ENCODE measurements at places on chromosomes 7 and 10. TPM values are rescaled to one million over a fixed set of nuclear protein-coding genes. Genes with fewer than 3 reads are reported as not detected.
A peak's percentile ranks its signal among the peaks of the same experiment; 100 is the strongest.

FKBP9 gene
- 209 TPM for total RNA-seq

DNA sequence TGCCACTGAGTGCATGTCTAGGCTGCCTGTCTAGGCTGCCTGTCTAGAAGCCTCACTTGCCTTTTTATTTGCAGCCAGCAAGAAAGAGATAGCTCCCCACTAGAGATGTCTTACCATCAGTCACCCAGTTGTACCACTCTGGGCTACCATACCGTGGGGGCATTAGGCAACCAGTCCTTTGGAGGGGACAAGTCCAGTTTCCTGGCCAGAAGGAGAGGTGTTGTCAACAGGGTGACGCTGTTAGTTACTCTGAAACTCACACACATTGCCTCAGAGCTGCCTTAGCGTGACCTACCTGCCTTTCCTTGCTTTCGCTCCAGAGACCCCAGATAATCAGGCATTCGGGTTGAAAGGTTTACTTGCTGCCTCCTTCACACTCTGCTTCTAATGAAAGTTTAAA is 155.4 kb downstream of the CELF2 start:
- DNase-seq: no peak

DNA sequence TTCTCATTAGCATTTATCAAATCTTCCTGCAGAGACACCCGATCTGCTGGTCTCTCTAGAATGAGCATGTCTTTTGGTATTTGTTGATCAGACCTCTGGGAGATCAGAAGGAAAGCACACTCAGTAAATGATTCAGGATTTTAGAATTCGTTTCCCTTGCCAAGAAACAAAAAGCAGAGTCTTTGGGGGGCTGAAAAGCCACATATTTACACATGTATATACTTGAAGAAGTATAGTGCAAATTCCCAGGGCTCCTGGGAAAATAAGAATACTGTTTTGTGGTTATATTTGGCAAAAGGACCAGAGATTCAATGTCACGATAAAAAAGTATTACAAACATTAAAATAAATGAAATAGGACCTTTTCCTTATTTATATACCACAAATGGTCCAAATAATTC is 100.2 kb downstream of the AGMO start:
- peak; percentile 66 for DNase-seq

- no peak for DNase-seq
Observed at GRCh38 chr10:12490963-12491362, 141.6 kb downstream of the CAMK1D start.

- no peak for DNase-seq
Observed at GRCh38 chr10:62454687-62455397, 80.7 kb downstream of the ZNF365 start.

SDHAF3 gene
- total RNA-seq: 25.0 TPM

DNA sequence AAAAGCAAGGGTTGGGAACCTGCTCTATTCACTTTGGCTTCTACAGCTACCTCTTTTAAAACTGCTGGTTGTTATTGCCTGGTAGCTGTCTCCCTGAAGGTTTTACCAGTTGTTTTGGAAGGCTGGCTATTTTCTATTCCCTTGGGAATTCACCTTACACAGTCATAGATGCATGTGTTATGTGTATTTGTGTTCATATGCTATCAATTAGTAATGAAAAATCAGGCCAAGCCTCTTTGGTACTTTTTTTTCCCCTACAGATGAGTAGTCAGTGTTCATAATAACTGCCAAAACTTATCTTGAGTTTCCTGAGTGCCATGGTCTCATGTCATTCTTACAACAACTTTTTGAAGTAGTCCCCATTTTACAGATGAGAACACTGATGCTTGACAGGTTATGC is 738.0 kb upstream of the GALNT17 start:
- DNase-seq: no peak

DNA sequence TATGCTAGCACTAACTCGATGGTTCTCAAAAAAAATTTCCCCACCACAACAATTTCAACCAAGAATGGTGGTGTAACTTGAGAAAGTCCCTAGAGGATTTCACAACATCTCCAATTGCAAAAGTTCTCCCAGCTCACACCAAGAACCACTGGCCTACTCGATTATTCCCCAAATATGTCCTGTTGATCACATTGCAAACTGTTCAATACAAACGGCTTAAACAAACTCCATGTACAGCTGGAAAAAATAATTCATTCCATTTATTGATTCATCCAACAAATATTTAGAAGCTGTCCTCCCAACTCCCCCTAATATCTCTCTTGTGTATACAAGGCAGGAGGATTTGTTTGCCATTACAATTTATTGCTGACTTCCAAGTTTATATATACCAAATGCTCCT is 19.1 kb downstream of the TMEM176B start:
- DNase-seq: peak; percentile 33

DNA sequence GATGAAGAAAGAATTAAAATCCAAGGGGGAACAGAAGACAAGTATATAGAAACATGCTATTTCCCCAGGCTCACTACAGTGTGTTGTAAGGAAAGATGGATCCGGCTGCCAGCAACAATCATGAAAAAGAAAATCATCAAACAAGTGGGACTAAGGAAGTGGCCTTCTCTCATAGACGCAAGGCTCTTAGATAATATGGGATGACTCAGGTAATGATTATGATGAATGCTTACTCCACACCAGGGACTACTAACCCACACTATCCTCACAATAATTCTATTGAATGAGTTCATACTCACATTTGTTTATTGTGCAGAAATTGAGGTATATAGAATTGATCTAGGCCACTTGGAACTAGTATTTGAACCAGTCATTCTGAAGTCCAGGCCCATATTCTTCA is 111.2 kb upstream of the BET1 start:
- no peak for DNase-seq

- DNase-seq: no peak
Observed at GRCh38 chr10:124353896-124354295, 64.8 kb downstream of the OAT start.

DNA sequence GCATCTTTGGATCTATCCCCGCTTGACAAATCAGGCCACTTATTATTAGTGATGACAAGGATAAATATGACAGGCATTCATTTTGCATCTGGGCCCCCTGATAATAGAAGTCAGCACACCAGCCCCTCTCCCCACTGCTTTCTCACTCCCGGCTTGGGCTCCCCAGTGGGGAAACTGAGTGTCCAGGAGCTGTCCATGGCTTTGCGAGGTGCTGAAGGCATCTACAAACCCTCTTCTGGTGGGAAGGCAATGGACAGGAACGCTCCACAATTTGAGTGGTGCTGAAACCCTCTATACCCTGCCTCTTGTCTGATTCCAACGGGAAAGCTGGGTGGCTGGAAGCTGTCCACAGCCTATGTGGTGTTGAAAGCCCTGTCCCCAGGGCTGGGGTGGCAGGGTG is 61.7 kb upstream of the PCBD1 start:
- no peak for DNase-seq

DNA sequence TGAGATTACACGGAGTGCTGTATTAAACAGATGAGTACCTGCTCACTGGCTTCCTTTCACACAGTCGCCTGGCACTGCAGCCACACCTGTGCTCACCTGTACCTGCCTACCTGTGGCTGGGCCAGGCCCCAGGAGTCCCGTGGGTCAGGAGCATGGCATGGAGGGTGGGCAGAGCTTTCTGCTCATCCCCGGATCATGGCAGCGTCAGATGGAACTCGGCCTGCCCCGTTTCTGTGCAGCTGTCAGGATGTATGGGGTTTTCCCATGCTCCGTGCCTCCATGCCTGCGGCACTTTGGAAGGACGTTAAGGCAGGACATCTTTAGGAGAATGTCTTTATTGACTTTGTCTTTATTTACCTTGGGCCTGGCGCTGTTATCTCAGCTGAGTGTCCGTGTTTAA is 112.2 kb downstream of the MGMT start:
- no peak for DNase-seq

UTF1 gene
- not detected for total RNA-seq

- DNase-seq: no peak
Observed at GRCh38 chr7:155698633-155699032, 54.2 kb downstream of the RBM33 start.

GRM3 gene
- 1.7 TPM for total RNA-seq

DNA sequence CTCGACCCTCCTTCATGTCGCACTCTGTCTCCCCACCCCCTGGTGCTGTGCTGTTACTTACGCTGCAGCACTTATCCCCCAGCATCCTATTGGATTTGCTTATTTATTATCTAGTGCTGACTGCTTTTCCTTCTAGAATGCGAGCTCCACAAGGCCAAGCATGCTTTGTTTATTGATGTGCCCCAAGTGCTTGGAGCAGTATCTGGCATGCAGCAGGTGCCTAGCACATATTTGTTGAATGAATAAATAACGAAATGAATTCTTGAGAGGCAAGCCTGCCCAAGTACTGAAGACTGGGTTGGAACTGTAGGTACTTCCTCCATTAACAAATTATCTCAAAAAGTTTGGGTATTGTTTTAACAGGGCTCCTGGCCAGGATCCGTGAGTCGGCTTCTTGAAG is 24.8 kb upstream of the ZNF32 start:
- no peak for DNase-seq

OR2A42 gene
- total RNA-seq: 0.48 TPM

OPALIN gene
- 1.4 TPM for total RNA-seq

EFCAB10 gene
- 0.48 TPM for total RNA-seq

DNA sequence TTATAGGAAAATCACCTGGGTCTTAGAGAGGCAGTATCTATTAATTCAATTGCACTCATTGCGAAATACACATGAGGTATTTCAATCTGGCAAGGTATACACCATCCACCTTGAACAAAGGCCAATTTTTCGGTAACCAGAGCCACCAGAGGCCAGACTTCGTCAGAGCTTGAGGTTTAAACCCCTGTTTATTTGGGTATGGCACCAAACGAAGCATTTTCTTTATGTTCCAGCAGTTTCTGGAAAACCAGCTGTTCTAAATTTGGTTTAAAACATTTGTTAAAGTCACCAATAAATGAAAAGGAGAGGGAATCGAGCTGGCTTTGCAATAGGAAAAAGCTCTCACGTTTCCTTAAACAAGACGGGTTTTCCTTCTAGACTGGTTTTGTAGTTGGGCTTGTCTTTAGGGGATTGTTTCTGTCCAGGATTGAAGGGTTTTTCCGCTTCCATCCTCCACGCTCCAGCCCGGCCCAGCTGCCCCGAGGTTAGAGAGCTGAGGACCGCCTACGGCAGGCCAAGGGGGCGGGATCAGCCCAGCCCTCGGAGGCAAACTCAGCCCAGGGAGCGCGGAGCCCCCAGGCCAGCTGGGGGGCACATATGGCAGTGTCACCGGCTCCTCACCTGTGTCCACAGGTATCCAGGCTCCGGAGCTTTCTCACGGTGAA is 539.4 kb upstream of the MGMT start:
- DNase-seq: no peak

SHOC2 gene
- total RNA-seq: 77.5 TPM

- DNase-seq: no peak
Observed at GRCh38 chr10:69742356-69742695, 59.4 kb upstream of the COL13A1 start.

- no peak for DNase-seq
Observed at GRCh38 chr7:24492576-24492975, 80.7 kb upstream of the PALS2 start.

ENTPD1 gene
- total RNA-seq: 141 TPM

GRCh38 chr10:74104996-74105395 is 45.6 kb downstream of the AP3M1 start:
- no peak for DNase-seq

DNA sequence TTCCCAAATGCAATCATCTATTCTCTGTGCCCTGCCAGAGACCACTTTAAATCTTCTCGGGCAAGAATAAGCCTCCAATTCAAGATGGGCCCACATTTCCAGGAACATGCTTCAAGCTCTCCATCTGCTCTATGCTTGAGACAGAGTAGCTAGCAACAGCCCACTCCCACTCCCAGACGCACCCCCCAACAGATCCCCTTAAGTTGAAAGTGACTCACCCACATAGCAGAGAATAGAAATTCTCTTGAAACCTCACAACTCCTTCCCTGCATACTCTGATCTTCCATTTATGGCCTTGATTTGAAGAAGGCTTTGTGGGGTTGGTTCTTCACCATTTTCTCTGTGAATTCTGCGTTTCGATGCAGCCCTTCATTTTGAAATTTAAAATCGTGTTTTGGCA is 604.0 kb downstream of the INHBA start:
- no peak for DNase-seq

CARD11 gene
- total RNA-seq: 3.9 TPM

DNA sequence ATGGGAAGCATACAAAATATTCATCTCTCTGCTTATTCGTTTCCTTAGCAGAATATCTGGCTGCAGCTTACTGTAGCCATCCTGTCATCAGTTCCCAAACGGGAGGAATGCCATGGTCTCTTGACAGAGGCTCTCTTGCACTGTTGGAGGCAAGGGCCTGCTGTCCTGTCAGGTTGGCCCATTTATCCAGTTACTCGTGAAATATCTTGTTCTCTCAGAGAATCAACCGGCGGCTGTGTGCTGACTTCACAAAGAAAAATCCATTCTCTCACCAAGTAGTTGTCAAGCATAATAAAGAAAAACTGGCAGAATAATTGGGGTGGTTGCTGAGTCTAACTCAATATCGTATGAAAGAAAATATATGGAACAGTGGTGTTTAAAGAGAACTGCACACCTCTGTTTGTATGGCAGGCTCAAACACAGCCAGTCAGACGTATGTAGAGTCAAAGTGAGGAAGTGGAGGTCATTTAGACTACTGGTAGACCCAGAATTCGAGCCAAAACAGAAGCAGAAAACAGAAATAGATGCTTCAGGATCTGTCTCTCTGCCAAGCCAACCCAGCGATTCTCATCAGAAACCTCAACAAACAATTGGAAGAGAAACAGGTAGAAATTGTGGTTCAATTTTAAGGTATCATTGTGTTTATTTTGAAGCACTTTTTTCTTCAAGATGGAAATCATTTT is 349.2 kb upstream of the PRKCQ start:
- peak; percentile 18 for DNase-seq

ADIRF gene
- 21.9 TPM for total RNA-seq

- peak; percentile 60 for DNase-seq
Observed at GRCh38 chr10:20343036-20343435, 526.8 kb downstream of the PLXDC2 start.

DNA sequence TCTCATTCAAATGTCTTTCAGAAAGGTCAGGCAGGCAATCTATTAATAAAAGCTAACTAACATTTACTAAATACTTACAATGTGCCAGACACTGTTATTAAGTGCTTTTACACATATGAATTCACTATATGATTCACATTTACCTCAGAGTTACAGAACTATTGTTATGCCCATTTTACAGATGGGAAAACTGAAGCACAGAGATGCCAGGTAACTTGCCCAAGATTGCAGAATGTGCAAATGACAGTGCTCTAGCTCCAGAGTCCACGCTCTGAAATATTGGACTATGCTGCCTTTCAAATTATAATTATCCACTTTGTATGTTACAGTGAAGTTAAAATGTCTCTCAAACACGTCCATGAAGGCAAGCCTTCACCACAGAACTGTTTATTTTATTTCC is 22.0 kb downstream of the UPF2 start:
- no peak for DNase-seq

GRCh38 chr10:132878730-132879407 is 63.5 kb downstream of the CFAP46 start:
- DNase-seq: no peak

Data from umbilical cord (tissue), 2 donors.